CD4-positive, alpha-beta T cell treated with Interleukin-17A for 1 hour (primary cell): ENCODE measurements at places on chromosomes 3 and 15.

GRCh38 chr15:85828874-85829273 lies 34.1 kb upstream of the KLHL25 start:
- DNase-seq = no peak

GRCh38 chr3:43154980-43155379 lies 49.1 kb upstream of the POMGNT2 start:
- no peak for DNase-seq

GRCh38 chr3:110164632-110165369 lies 827.5 kb upstream of the DPPA4 start:
- DNase-seq = no peak

GRCh38 chr15:57307527-57308169 lies 68.7 kb upstream of the CGNL1 start:
- no peak for DNase-seq

- DNase-seq = no peak
Observed at GRCh38 chr3:78969483-78969882, 798.3 kb downstream of the ROBO1 start.

DNA sequence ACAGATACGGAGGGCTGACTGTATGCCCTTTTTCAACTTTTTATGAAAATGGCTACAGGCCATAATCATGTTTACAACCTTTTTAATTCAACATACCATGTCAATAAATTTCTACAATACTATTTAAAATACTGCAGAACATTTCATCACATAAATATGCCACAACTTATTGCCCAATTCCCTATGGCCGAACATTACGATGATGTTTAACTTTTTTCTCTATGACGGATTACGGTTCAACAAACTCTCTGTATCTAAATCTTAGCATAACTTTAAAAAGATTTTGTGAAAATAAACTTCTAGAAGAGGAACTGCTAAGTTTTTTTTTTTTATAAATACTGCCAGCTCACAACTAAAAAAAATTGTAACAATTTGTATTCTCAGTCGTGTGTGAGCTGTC lies 220.4 kb downstream of the OSBPL10 start:
- DNase-seq = no peak

GRCh38 chr15:79978260-79978654 lies 7.3 kb upstream of the BCL2A1 start:
- DNase-seq = no peak

- no peak for DNase-seq
Observed at GRCh38 chr15:37882640-37883039, 51.8 kb upstream of the TMCO5A start.

- DNase-seq = no peak
Observed at GRCh38 chr15:60351066-60351465, 46.7 kb downstream of the ANXA2 start.

DNA sequence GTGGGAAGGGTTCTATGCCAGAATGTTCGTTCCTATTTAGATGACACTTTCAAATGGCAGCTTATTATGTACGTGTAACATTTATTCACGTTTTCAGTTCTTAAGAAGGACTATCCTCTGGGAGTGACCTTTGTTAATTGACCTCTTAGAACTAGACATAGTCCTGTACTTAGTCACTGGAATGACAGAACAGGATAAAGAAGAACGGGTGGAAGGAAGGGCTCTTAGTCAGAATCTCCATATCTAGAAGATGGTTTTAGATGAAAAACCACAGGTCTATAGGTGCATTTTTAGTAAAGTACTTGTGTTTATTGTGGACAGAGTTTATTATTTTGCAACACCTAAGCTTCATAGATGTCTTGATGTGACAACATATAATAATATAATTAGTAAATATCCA lies 6.5 kb downstream of the METTL6 start:
- no peak for DNase-seq

- DNase-seq = no peak
Observed at GRCh38 chr15:53716909-53717876, 42.3 kb downstream of the WDR72 start.

DNA sequence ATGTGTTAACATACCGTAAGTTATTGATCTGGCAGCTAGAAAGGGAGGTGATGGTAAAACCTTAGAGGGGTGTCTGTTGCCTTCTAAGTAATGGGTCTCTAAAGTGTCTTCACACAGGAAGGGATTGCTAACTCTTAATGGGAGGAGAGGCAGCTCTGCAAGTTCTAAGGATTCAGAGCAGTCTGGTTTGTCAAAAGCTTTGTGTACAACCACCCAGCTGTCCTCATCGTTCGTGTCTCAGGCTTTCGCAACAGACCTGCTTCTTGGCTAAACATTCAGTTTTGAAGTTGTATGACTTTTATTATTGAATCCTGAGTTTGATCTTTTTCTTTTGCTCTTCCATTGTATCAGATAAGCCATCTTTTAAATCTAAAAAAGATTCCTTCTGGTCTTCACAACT lies 404.9 kb downstream of the SQOR start:
- DNase-seq = no peak

- DNase-seq = no peak
Observed at GRCh38 chr3:167899093-167899492, 163.6 kb downstream of the SERPINI1 start.

GRCh38 chr15:94670438-94671034 lies 439.2 kb downstream of the MCTP2 start:
- peak; percentile 2 for DNase-seq

- DNase-seq = no peak
Observed at GRCh38 chr15:70186152-70186551, 88.4 kb upstream of the TLE3 start.

DNA sequence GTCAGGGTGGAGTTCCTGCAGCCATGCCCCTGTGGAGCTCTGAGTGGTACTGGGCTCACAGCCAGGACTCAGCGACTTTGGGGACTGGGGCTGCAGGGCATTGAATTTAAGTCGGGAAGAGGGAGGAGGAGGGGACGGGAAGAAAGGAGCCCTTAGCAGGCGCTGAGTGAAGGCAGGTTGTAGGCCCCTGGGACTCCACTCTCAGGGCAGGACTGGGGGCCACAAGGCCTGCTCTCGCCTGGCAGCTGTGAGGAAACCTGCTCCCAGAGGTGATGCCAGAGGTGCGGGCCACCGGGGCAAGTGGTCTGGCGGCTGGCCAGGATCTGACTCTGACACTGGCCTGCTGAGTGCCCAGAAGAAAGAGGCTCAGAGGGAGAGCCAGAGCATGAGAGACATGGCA lies 73.5 kb downstream of the EPHB3 start:
- no peak for DNase-seq

GRCh38 chr15:83720468-83720867 lies 66.5 kb downstream of the ADAMTSL3 start:
- no peak for DNase-seq

GRCh38 chr15:58293622-58294550 lies 137.9 kb upstream of the LIPC start:
- no peak for DNase-seq

DNA sequence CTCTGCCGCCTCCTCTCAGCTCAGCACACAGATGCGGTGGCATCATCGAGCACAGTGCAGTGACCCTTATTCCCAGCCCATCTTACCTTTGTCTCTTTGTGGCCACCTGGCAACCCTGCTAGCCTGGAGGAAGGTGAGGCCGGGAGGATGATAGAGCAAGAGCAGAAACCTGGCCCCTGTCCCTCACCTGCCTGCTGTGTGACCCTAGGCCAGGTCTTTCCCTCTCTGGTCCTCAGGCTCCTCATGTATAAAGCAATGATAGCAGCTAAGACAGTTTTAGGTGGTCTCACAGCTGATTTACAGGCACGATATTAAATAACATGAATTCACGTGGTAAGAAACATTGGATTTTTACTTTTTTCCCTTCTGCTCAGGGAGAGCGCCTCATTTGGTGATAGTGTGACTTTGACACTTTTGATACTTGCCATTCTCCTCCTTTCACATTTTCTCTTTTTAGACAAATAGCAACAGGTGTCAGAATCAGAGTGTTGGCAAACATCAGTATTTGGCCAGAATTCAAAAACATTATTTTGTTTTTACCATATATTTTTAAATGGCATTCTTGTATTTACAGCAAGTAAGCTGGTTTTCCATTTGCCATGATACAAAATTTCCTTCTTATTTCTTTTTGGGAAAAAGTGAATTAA lies 29.5 kb upstream of the CTSH start:
- DNase-seq = no peak

GRCh38 chr3:141059816-141060215 lies 8.7 kb downstream of the SPSB4 start:
- DNase-seq = no peak

- DNase-seq = no peak
Observed at GRCh38 chr3:136910697-136911096, 47.1 kb upstream of the IL20RB start.

GRCh38 chr3:127389420-127389819 lies 101.6 kb upstream of the PRR20G start:
- no peak for DNase-seq

- no peak for DNase-seq
Observed at GRCh38 chr3:151351219-151351618, 21.9 kb upstream of the P2RY13 start.

GRCh38 chr3:49867400-49867799 lies 2.3 kb downstream of the CAMKV start:
- DNase-seq = no peak

DNA sequence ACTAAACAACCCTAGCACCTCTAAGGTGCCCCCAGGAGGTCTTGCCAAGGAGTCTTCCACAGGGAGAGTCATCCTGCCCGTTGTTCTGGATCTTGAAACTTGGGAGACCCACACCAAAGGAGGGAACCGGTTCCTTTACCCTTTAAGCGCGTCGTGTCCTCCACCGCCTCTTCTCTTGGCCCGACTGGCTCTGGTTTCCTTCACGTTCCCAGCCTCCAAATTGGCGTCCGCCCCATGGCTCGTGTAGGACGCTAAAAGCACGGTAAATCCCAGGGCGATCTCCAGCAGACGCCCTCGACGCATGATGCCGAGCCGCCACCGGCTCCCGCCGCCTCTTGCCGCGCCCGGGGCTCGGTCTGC lies 1.1 kb downstream of the FBN1 start:
- no peak for DNase-seq

DNA sequence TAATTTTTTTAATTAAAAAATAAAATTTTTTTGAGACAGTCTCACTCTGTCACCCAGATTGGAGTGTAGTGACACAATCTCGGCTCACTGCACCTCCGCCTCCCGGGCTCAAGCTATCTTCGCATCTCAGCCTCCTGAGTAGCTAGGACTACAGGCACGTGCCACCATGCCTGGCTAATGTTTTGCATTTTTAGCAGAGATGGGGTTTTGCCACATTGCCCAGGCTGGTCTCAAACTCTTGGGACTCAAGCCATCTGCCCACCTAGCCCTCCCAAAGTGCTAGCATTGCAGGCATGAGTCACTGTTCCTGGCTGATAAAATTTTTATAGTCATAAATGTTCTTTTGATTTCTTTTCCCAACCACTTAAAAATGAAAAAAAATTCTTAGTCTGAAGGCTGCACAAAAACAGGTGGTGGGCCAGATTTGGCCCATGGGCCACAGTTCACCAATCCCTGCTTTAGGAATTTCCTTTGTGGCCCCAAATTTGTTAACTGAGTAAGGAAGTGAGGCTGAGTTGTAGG lies 9.2 kb downstream of the UBA5 start:
- DNase-seq = no peak

- DNase-seq = peak; percentile 60
Observed at GRCh38 chr3:46442576-46443530, 21.9 kb downstream of the LTF start.

GRCh38 chr3:130906374-130906995 lies 12.6 kb downstream of the ATP2C1 start:
- DNase-seq = peak; percentile 19
